ENCODE measurements at places on chromosomes 12 and 14.

DNA sequence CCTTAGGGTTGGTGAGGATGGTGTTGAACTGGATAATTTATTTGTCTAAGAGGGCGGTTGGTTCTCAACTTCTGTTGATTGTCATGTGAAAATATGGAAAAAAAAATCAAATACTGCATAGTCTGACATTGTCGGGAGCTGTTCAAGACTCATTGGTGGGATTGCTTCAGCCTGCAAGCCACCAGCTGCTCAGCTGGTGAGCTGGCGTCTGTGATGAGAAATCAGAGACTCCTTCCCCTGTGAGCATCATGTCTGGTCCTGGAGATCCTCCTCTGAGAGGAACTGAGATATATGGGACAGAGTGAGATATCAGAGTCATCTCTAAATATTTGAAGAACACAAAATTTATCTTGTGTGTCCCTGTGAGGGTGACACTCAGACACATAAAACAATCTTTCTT is 49.9 kb downstream of the TRIM9 start:
- DNase-seq = no peak

DNA sequence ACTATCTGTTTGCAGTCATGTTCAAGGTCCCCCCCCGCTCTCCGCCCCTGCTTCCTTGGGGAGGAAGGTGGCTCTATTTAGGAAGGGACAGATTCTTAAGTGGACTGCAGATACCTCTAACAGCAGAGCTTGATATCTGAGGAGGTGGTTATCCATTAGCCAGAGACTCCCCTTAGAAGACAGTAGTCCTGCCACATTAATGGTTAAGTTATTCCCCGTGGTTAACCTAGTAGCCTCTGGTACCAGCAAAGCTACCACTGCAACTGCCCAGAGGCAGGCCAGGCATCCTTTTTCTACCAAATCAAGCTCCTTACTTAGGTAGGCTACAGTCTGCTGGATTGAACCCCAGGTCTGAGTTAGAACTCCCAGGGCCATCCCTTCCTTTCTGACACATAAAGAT is 162.1 kb upstream of the AVPR1A start:
- DNase-seq = no peak

GRCh38 chr14:36931791-36932190 is 240.6 kb downstream of the SLC25A21 start:
- DNase-seq = no peak

- no peak for DNase-seq
Observed at GRCh38 chr12:48712209-48712608, 4.3 kb downstream of the CCNT1 start.

GRCh38 chr12:108635201-108635996 is 1.7 kb upstream of the SELPLG start:
- no peak for DNase-seq

All from AG08395 (cell line).